Cardiac muscle cell (in vitro differentiated cells and primary cell): ENCODE measurements at places on chromosomes 1 and 21.

GRCh38 chr21:27569831-27570230, 602.9 kb upstream of the ADAMTS5 start:
- no peak for DNase-seq

DNA sequence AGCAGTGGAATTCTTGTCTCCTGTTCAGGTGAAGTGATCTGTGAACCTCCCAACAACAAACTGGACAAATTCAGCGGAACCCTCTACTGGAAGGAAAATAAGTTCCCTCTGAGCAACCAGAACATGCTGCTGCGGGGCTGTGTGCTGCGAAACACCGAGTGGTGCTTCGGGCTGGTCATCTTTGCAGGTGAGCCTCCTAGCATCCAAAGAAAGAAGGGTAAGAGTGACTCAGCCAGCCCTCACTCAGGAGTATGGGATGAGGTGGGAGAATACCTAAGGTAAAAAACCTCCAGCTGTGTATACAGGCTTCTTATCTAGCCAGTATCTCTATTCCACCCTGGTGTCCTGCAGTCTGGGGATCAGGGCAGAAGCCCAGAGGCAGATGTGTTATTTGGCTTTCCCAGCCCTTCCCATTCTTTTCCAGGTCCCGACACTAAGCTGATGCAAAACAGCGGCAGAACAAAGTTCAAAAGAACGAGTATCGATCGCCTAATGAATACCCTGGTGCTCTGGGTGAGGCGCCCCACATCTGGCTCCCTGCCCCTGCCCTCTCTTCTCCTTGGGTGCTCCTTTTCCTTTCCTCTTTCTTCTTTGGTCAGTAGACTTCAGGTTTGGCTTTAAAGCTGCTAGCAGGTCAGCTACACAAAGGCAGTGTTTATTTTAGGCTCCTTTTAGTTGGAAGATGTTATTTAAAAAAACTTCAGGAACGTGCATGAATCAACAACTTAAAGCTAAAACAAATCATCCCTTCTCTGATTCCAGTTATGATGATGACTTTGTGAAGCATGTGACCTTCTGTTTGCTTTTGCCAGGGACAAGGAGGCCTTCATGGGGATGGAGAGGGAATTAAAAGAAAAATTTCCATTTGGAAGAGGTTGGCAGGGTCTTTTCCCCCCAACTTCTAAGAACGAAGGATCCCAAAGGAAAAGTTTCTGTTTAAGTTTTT, 9.0 kb downstream of the ATP8B2 start:
- no peak for DNase-seq

DNA sequence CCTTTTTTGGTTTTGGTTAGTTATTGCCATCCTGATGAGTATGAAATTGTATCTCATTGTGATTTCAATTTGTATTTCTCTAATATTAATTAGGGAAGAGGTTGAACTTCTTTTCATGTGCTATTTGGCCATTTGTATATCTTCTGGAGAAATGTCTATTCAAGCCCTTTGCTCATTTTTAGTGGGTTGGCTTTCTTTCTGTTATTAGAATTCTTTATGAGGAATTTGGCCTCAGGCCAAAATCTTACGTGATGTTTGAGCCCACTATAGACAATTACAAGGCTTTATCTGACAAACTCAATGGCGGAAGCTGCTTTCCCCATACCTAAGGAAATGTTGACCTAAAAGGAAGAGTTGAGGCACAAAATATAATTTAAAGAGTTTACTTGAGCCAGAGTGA, 32.9 kb downstream of the IVNS1ABP start:
- DNase-seq: no peak

- DNase-seq: peak; percentile 87
These were observed 55.5 kb downstream of the TGFBR3 start for GRCh38 chr1:91830242-91831131.

- DNase-seq: no peak
These were observed 282.4 kb upstream of the NEGR1 start for GRCh38 chr1:72564749-72565148.

- DNase-seq: no peak
These were observed 116.2 kb downstream of the CENPF start for GRCh38 chr1:214719207-214719606.

DNA sequence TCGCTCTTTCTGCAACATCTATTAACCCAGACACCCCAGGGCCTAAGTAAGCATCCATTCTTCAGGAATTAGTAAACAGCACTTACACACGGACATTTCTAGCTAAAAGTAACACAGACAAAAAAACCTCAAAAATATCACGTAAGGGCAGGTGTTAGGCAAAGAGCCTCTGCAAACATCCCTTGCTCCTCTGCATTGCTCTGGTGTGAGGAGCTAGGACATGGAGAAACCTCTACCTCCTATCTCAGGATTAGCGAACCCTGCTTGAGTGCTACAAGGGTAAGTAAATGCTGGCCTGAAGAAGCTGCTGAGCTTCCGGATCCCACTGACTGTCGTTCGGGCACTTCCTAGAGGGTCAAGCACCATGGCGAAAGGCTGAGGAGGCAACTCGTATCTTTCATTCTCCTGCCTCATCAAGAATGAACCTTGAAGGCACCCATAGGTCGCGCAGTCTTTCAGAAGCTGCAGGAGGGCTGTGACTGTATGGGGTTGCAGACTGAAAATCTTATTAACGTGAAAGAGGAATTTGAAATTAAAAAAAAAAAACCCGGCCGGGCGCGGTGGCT, 2.1 kb downstream of the PTGER3 start:
- DNase-seq: no peak

DNA sequence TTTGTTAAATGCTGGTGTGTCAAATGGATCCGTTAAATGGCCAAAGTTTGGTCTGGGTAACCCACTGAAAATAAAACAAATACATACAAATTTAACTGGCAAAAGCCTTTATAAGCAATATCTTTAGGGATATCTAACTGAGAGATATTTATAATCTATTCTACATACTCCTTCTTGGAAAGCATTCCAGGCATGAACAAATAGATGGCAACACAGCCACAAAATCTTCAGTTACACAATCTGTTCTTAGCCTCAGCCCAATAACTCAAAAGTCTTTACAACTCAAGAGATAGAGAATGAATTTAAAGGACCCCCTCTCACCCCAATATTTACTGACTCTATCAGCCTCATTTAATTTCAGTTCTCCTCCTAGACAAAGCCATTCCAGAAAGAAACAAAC, 58.7 kb downstream of the NRDC start:
- peak; percentile 23 for DNase-seq

DNA sequence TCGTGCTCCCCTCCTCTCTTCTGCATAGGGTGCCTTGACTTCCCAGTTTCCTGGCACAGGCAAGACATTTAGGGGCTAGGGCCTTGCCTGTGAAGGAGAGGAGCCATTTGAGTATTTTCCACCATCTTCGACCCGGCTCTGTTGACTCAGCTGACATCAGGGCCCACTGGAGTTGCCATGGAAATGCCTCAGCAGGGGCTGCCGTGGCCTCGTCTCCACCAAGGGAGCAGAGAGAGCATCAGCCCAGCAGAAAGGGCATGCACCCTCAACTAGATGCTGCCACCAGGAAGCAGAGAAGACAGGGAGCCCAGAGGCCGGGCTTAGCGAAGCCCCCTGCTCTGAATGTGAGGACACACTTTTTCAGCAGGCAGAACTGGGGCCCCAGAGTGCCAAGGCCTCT, 101.9 kb upstream of the ACTL8 start:
- no peak for DNase-seq

DNA sequence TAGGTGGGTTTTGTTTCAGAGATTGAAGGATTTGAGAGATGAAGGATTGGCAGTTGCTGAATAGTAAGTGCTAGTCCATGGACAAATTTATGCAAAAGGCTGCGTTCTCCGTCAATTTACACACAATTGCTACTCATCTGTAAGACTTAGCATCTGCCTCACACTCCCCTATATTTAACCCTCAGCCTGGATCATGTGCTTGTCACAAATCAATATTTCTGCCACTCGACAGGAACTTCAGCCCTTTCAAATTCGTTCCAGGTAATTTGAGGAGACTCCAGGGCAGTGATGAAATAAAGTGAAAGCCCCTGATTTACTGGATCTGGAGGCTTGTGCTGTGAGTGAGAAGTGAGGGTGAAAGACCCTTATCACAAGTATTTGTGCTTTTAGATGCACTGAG, 105.6 kb upstream of the UBE2U start:
- DNase-seq: no peak

DNA sequence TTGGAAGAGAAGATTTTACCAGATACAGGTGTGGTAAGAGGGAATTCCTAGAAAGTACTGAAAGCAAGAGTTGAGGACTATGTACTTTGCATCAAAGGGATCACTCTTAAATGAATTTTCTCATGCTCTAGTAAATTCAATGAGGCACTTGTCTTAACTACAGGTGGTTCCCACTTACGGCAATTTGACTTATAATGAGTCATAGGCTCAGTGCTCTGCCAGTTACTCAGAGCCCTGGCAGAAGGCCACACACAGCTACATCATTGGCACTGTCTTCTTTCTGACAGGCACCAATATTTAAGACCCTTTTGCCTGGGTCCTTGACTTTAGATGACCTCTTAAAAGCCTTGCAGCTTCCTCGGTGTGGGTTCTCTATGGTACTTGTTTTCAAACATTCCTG, 15.9 kb upstream of the ADAMTS5 start:
- DNase-seq: no peak

DNA sequence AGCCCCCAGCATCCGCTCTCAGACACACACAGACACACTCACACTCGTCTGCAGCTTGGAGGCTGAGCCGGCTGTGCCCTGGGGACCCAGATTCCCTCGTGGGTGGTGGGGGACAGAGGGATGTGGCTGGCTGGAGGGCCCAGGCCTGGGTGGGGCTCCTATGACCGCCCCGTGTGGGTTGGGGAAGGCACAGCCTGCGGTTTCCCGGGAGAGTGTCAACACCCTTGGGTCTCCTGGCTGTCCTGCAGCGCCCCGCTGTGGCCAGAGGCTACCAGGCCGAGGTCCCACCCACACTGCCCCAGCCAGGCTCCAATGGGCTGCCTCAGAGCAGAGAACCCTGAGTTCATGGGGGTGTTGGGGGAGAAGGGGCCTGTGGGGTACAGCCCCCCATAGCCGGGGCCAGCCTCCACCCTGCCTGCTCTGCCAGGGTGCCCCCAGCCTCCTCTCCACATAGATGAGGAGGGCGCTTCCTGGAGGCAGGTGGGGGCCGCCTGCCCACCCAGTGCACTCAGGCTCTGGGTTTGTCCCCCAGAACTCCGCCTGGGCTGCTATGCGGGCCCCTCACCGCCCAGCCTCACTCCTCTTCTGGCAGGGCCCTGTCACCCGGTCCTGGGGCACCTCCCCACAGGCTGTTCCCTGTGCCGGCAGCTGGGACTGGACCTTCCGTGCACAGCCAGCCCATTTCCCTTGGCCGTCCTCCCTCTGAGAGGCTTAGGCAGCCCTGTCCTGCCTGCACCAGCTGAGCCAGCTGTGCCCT, at the start of gene TTC34:
TTC34 (minus strand) TSS at position 159 of the 757 bp plus-strand sequence. CDS start 866 bp downstream, outside the sequence.
- no peak for DNase-seq

DNA sequence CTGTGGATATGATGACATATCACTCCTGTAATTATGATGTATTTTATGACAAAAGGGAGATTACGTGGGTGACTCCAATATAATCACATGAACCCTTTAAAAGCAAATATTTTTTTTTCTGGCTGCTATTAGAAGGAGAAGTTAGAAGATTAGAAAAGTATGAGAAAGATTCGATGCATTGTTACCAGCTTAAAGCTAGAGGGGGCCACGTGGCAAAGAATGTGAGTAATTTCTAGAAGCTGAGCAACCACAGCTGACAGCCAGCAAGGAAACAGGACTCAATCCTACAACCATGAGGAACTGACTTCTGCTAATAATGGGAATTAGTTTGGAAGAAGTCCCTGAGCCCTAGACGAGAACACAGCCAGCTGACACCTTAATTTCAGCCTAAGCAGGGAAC, 56.3 kb upstream of the C1orf87 start:
- peak; percentile 6 for DNase-seq

- DNase-seq: no peak
These were observed 111.4 kb upstream of the BMP8A start for GRCh38 chr1:39380036-39380435.

- DNase-seq: peak; percentile 92
These were observed 14.4 kb downstream of the LMNA start for GRCh38 chr1:156128654-156129597.

- no peak for DNase-seq
These were observed 39.6 kb upstream of the PIGC start for GRCh38 chr1:172483448-172483847.

- DNase-seq: peak; percentile 79
These were observed 78.9 kb downstream of the SLC66A1 start for GRCh38 chr1:19390901-19391595.

DNA sequence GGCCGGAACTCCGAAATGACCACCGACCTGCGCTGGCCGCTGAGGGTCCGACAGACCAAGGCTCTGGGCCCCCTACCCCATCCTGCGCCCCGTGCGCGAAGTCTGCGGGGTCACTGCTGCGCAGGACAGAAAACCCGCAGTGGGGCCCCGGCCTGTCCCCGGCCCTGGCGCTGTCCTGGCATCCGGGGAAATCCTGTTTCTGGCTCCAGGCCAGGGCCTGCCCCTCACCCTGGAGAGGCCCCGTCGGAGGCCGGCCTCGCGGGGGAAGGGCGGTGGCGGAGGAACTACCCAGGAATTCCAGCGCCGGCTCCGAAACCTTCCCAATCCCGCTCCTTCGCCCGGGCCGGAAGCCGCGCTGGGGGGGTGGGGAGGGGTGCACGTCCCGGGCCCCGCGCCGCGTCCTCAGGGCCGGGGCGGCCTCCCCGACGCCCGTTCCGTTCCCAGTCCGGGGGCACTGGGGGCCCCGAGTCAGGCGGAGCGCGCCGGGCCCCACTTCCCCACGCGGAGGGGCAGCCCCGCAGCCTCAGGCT, 77.0 kb downstream of the MORN1 start:
- DNase-seq: peak; percentile 83

DNA sequence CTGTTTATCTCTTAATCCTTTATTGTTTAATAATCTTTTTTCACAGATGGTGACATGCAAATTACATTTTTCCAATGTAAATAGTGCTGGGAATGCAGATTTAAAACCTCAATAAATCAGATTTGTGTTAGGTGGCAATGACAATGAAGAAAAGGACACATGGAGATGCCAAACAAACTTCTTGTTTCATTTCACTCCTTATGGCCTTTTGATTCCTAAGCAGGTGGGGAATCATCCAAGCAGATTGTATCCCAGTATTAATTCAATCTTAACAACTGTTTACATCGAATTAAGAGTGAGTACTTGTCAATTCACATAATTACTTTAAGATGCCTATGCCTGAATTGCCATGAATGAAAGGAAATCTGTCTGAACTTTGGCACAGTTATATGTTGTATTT, 98.9 kb upstream of the RGS18 start:
- no peak for DNase-seq

GRCh38 chr21:26451081-26451740, 121.9 kb downstream of the CYYR1 start:
- DNase-seq: no peak

- DNase-seq: no peak
These were observed 38.1 kb downstream of the TMEM53 start for GRCh38 chr1:44636083-44636687.
